Fibroblast of the aortic adventitia (primary cell): ENCODE measurements at places on chromosomes 7 and 10.

DNA sequence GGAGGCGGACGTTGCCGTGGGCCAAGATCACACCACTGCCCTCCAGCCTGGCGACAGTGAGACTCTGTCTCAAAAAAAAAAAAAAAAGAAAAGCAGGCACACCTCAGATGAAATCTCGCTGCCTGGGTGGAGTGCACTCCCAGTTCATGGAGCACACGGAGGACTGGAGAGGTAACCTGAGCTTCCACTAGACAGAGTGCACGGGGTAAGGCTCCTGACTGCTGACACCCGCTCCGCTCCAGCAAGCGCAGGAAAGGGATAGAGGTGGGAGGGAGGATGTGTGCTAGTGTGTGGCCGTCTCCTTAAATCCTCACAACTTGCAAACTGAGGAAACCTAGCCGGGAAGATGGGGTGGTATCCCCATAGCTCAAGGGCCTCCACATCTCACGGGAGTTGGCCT, 50.8 kb downstream of the FAM53B start:
- DNase-seq, result no peak

DNA sequence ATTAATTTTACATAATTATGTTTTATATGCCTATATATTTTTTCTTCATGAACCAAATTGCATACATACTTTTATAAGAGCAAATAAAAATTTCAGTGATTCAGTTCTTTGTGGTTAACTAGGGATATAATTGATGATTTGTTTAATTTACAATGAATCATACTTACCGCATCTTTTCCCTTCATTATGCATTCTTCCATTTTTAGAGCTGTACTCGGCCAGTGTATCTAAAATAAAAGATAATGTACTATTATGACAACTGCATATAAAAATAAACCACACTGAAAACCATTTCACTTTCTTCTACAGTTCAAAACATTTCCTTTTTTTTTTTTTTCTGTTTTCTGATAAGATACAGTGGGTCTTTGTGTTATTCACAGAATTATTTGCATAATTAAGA, 179.9 kb downstream of the SEMA3E start:
- DNase-seq, result peak; percentile 54

- no peak for DNase-seq
Measured at GRCh38 chr7:28192786-28193585, 12.4 kb upstream of the JAZF1 start.

DNA sequence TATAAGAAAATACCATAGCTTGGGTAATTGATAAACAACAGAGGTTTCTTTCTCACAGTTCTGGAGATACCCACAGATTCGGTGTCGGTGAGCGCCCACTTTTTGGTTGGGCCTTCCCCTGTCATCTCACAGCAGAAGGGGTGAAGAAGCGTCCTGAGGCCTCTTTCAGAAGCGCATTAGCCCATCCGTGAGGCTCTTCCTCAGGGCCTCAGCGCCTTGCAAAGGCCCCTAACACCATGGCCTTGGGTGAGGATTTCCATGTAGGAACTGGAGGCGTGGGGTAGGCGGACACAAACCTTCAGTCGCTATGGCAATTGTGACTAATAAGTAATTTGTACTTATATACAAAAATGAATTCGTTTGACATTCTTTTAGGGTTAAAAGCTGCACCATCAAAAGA, 316.0 kb downstream of the PTPRN2 start:
- no peak for DNase-seq

GRCh38 chr7:55538538-55538937, 33.8 kb downstream of the VOPP1 start:
- peak; percentile 86 for DNase-seq

GRCh38 chr7:74554178-74554577, 100.5 kb downstream of the GTF2IRD1 start:
- DNase-seq, result no peak

- DNase-seq, result peak; percentile 52
Measured at GRCh38 chr10:103333934-103334520, 16.9 kb downstream of the PCGF6 start.

GRCh38 chr10:96922978-96923948, 91.2 kb downstream of the LCOR start:
- DNase-seq, result no peak

GRCh38 chr7:92133737-92134270, 473 bp downstream of the CYP51A1 start:
- peak; percentile 61 for DNase-seq

GRCh38 chr7:14339861-14340260, 350.4 kb upstream of the ETV1 start:
- DNase-seq, result no peak

DNA sequence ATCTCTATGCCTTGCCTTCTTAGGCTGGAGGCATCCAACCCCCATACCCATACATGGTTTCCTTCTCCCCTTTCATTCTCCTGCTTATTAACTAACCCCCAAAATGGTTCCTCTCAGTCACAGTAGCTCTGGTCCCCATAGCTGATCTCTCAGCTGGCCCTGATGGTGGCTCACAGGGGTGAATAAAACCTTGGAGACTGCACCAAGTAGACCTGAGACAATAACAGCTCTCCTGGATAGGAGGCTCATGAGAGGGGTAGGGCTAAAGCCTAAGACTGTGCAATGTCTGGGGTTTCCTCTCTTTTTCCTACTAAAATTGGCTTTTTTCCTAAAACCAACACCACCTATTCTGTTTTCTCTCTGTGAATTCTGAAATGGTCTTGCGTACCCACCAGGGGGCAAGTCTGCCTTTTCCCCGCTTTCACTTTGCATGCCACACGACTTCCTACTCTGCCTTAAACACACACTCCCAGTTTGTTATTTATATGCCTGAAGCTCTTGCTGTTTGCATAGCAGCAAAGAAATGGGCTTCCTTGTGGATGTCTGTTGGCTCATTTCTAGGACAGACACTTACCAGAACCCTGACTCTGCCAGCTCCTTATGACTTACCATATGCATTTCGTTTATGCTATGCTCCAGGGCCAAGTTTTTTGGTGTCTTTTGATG, 18.4 kb upstream of the PON1 start:
- no peak for DNase-seq

- DNase-seq, result peak; percentile 21
Measured at GRCh38 chr7:1085910-1086421, 1.9 kb upstream of the GPER1 start.

GRCh38 chr10:128140425-128140824, 14.2 kb upstream of the MKI67 start:
- DNase-seq, result no peak

- peak; percentile 77 for DNase-seq
Measured at GRCh38 chr7:120259386-120259785, 13.6 kb upstream of the KCND2 start.

DNA sequence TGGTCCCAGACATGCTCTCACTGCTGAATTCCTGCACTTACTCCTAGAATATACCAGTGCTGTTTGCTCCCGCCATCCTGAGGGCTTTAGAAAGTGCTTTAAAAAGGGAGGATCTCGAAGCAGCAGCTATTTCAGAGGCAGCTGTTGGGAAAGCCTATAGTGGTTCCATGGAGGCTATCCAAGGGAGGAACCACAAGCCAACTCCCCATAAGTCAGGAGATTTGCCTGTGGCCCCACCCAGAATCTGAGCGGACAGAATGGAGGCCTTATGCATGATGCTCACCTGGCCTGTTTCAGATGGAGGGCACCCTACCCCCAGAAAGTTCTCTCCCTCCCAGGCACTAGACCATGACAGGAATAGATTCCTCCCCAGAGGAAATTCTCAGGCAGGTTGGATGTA, 2.3 kb upstream of the KCNIP2 start:
- DNase-seq, result no peak

GRCh38 chr10:83469728-83470331, 669.5 kb upstream of the GHITM start:
- DNase-seq, result no peak
